HTR-8/SVneo (cell line): ENCODE measurements at places on chromosomes 5 and 9.
A peak's percentile ranks its signal among the peaks of the same experiment; 100 is the strongest.

- no peak for DNase-seq
Measured at GRCh38 chr5:64566310-64566916, 60.6 kb downstream of the RGS7BP start.

- no peak for DNase-seq
Measured at GRCh38 chr5:173794901-173795416, 93.2 kb upstream of the CPEB4 start.

GRCh38 chr9:119391878-119392277, 22.6 kb upstream of the BRINP1 start:
- DNase-seq: no peak

DNA sequence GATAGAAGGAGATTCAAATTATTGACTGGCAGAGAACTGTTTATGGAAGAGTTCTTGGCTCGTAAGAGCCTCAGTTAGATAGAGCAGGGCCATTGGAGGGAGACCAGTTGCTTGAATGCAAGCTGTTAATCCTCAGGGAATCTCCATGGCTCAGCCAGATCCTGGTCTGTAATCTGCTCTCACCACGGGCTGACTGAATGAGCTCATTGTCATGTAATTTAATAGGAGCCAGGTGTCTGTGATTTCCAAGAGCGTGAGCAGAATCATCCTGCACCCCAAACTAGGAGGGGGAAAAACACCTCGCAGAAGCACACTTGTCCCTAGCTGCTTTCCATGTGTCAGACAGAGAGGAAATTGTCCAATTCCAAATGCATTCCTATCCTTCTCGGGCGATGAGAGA, 19.1 kb upstream of the KCNMB1 start:
- no peak for DNase-seq

DNA sequence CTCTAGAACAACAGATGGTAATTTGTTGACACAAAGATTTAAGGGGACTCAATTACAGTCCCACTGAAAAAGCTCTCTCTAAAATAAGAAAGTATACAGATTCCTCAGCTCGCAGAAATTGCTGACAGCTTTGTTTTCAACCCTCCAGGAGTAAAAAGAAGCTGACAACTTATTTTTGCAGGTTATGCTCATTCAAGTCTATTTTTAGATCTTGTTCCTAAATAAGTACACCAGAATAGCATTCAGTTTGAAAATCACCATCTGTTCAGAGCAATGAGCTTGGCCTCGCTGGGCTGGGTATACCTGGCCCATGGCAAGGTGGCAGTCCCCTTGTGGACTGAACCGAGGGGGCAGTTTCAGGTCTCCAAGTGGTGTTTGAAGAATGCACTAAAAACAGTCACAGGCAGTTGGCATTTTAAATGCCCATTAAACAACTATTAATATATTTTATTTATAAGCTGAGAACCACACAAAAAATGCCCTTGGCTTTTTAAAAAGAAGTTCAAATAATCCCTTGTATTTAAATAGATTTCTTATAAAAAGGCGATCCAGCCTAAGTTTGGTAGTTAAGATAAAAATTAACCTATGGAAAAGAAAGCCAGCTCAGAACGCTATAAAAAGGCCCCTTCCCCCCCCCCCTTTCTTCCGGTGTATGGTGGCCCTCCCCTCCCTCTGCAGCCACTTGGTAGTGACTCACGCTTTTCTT, 169.2 kb downstream of the AUH start:
- peak; percentile 85 for DNase-seq

DNA sequence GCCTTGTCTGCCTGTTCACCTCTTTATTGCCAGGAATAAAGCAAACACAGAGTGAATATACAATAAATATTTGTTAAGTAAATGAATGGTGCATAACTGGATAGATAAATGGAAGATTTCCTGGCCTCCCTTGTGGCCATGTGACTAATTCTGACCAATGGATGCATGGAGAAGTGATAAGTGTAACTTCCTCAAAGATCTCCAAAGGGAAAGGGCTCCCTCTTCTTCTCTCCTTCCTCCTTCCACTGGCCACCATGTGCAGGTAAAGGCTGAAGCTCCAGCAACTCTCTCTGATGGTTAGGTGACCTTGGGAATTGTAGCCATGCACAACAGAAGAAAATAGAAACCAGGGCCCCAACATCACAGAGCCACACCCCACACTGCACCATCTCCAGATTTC, 174.4 kb downstream of the EBF1 start:
- DNase-seq: no peak

GRCh38 chr5:131021646-131022045, 143.4 kb downstream of the HINT1 start:
- no peak for DNase-seq
